ENCODE measurements at places on chromosomes 16 and 17.

DNA sequence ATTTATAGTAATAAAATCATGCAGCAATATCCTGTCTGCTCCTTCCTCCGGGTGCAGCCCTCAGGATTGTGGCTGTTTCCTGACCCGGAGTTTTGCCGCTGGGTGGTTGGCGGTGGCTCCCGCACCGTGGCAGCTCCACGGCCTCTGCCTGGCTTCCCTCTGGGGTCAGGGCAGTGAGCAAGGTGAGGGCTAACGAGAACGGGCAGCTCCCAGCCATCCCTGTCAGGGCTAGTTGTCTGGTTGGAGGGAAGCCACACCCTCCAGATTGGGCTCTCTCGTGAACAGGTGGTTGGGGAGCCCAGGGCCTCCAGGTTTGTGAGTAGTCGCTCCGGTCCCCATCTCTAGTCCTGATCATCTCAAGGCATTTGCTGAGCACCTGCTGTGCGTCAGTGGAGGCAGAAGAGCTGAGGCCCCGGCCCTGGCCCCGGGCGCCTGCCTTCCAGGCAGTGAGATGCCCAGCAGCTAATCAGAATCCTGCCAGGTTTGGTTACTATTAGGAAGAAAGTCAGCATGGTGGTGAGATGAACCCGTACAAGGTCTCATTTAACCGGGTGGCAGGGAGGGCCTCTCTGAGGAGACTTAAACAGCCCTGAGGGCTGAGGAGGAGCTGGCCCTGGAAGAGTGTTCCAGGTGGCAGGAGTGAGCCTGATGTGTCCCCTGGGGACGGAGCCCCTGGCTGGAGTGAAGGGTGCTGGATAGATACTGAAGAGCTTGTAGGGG is 2.3 kb upstream of the NUDT16L1 start:
- DNase-seq: no peak

DNA sequence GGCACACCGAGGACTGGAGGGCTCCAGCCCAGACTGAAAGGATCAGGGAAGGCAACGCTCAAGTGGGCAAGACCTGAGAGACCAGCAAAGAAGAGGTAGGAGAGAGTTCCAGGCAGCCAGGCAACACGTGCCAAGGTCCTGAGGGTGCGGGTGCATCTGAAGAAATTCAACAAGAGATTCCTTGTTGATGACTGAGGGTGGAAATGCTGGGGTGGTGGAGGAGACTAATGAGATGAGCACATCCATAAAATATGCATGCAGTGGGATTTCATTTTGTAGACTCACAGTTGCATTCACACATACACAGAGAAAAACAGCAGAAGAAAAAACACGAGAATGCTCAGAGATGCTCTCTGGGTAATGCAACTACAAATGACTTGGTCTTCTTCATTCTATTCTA is 154.8 kb upstream of the FOXF1 start:
- DNase-seq: no peak

GRCh38 chr17:13437966-13438779 is 163.6 kb downstream of the HS3ST3A1 start:
- DNase-seq: no peak

DNA sequence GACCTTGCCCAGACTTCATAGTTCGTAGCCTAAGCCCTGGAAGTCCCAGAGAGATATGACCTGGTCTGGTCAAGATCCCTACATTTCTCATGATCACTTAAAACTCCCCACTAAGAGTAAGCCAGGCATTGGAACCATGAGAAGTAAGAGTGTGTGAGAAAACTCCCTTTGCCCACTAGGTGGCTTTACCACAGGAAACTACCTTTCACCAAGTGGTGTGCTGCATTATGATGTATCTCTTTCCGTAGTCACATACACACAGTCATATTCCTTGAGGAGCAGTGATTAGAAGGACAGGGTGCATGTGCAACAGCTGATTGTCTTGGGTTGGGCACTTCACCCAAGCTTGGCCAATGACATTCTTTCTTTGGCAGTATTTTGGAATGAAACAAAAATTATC is 639.3 kb downstream of the KCNJ2 start:
- DNase-seq: no peak

DNA sequence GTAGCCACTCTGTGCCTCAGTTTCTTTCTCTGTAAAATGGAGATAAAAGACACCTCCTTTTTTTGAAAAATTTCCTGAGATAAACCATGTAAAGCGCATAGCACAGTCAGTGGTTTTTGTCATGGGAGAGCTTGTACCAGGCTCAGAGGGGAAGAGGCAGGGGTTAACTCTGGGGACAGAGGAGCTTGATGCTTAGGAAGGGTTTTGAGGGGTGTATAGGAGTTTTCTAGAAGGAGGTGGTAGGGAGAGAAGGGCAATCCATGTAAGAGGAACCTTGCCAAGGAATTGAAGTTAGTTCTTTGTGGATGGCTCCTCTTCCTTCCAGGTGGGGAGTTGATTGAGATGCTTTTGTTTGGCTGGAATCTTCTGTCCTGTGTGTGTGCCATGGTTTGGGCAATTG is 131.9 kb upstream of the GSE1 start:
- no peak for DNase-seq

- peak; percentile 1 for DNase-seq
Measured at GRCh38 chr16:28981517-28981916, 3.3 kb upstream of the LAT start.
